ENCODE measurements at places on chromosomes 7 and 10.

DNA sequence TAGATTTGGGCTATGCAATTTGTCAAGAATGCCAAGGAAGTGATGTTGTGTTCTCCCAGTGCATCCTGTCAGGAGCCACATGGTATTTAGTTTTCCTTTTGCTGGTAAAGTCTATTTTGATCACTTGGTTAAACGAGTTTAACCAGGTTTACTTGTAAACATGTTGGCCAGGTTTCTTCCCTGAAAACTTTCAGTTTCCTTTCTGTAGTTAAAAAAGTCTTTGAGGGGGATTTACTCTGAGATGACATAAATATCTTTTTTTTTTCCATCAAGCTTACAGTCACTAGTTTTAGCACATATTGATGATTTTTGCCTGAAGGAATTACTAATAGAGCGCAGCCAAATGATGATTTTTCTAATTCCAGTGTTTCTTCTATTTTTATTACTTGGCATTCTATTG is 320.5 kb downstream of the PHF14 start:
- no peaks in the 10 kb centered on the region for H3K4me1 ChIP-seq
- H3K27ac ChIP-seq = no peak overlapping the region
- DNase-seq = no peak
- H3K4me3 ChIP-seq = no peak overlapping the region

- H3K36me3 ChIP-seq = no peaks in the 10 kb centered on the region
- peak within 1 kb of the TSS; percentile 28 for H3K27ac ChIP-seq
- H3K4me3 ChIP-seq = peak within 1 kb of the TSS; percentile 57
- H3K27me3 ChIP-seq = no peaks in the 10 kb centered on the region
- peak; percentile 77 for DNase-seq
Measured at GRCh38 chr10:11823122-11823988, at the start of gene PROSER2. Gene PROSER2 (plus strand): TSS chr10:11823356. CDS start chr10:11852078, 28,722 bp downstream.

DNA sequence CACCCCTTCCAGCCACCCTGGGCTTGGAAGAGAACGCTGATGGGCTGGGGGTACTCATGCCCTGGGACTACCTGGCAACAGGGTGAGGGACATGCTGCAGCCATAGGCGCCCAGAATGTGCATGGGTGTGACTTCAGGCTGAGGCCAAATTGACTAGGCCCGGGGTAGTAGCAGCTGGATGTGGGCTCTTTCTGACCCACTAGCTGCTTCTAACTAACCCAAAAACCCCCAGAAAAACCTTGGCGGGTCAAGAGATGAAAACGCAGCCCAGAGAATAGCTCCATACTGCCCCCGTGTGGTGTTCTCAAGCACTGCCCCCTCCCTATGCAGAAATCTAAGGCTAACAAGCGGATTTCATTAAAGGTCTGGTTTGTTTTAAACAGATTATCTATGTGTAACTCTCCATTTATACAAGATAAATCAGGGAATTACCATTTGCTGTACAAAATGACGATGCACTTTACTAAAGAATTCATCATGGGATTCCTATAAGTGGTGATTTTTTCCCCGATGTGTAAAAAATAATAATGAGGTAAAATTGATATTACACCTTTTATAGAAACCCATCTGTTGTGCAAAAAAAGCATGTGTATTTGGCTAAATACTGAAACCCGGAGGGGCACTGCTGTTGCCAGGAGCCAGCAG is 4.2 kb downstream of the SMARCD3 start:
- no peaks in the 10 kb centered on the region for H3K27me3 ChIP-seq
- H3K4me1 ChIP-seq = peaks cover 13% of the 10 kb centered on the region
- H3K36me3 ChIP-seq = no peaks in the 10 kb centered on the region
- no peak overlapping the region for H3K4me3 ChIP-seq
- no peak for DNase-seq
- H3K27ac ChIP-seq = no peak overlapping the region

- peak overlapping the region; percentile 69 for H3K4me3 ChIP-seq
- DNase-seq = peak; percentile 98
- H3K27me3 ChIP-seq = no peaks in the 10 kb centered on the region
- H3K27ac ChIP-seq = peak overlapping the region; percentile 100
Measured at GRCh38 chr7:139340037-139340807, 915 bp upstream of the FMC1 start.

- H3K36me3 ChIP-seq = no peaks in the 10 kb centered on the region
- no peak for DNase-seq
- H3K27ac ChIP-seq = no peak overlapping the region
- peaks cover 1% of the 10 kb centered on the region for H3K4me1 ChIP-seq
- no peak overlapping the region for H3K4me3 ChIP-seq
- no peaks in the 10 kb centered on the region for H3K27me3 ChIP-seq
Measured at GRCh38 chr10:22556774-22557173, 157.6 kb downstream of the PIP4K2A start.

GRCh38 chr10:52855546-52856325 is 83.2 kb upstream of the MBL2 start:
- H3K27ac ChIP-seq = no peak overlapping the region
- no peak overlapping the region for H3K4me3 ChIP-seq
- H3K4me1 ChIP-seq = no peaks in the 10 kb centered on the region
- no peaks in the 10 kb centered on the region for H3K27me3 ChIP-seq
- no peaks in the 10 kb centered on the region for H3K36me3 ChIP-seq

DNA sequence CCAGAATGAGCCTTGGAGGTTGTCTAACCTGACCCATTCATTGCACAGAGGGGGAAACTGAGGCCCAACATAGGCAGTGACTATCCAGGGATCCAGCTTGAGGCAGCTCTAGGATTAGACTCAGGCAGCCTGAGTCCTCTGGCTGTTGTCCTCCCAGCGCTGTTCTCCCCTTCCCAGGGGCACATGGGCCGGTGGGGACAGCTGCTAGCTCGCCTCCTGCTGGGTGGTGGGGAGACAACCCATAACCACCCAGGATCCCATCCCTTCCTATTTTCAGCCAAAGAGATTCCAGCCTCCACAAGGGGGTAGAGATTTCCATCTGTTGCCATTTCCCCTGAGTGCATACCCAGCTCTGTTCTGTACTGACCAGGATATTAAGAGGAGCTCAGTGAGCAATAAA is 145.1 kb upstream of the GPR26 start:
- no peaks in the 10 kb centered on the region for H3K4me1 ChIP-seq
- H3K4me3 ChIP-seq = no peak overlapping the region
- no peaks in the 10 kb centered on the region for H3K36me3 ChIP-seq

DNA sequence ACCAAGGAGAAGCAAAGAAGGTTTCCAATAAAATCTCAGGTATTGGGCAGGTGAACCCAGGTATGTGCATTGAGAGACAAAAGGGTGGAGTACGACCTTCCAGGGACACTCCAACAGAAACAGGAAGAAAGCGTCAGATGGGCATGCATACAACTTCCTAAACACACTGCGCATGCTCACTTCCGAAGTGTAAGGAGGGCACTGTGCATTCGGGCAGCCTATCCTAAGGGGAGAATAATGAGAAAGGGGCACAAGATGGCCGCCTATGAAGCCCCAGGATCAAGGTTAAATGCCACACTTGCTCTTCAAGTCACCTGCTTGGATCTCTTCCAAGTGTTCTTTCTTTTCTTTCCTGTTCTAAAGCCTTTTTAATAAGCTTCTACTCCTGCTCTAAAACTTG is 39.4 kb upstream of the PRSS1 start:
- no peaks in the 10 kb centered on the region for H3K27me3 ChIP-seq
- no peaks in the 10 kb centered on the region for H3K4me1 ChIP-seq
- H3K4me3 ChIP-seq = no peak overlapping the region
- H3K27ac ChIP-seq = no peak overlapping the region
- no peaks in the 10 kb centered on the region for H3K36me3 ChIP-seq
- no peak for DNase-seq

DNA sequence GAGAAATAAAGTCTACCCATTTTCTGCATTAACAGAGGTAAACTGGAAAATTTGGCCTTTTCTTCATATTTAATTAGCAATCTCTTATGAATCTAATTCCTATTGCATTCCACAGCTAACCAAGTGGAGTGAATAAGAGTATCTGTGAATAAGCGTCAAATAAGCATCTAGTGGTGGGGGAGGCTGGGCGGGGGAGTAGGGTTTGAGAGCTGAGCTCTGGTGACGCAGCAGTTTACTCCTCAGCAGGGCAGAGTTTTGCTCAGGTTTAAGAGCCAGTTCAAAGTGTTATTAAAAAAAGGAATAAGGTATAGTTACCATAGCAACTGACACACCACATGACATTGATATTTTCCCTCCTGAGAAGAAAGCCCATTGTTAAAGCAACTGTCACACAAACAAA is 1346.8 kb upstream of the CELF2 start:
- no peak overlapping the region for H3K4me3 ChIP-seq
- no peak for DNase-seq
- no peak overlapping the region for H3K27ac ChIP-seq
- H3K36me3 ChIP-seq = no peaks in the 10 kb centered on the region

DNA sequence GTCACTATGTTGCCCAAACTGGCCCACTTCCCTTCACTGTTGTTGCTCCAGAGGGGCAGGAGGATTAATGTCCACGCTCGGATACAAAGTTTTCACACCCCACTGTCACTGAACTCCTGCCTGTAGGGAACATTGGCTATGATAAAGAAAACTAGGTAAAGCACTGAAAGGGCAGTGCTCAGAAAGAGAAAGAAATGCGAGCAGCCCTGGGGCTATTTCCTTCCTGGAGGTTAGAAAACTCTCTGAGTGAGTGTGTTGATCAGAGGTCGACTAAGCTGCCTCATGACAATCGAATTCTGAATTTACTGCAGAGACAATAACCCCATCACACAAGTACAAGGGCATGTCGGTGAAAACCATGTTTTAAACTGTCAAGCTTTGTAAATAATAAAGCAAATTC is 227.2 kb upstream of the PITRM1 start:
- H3K36me3 ChIP-seq = no peaks in the 10 kb centered on the region
- no peaks in the 10 kb centered on the region for H3K27me3 ChIP-seq
- no peak for DNase-seq
- no peaks in the 10 kb centered on the region for H3K4me1 ChIP-seq

DNA sequence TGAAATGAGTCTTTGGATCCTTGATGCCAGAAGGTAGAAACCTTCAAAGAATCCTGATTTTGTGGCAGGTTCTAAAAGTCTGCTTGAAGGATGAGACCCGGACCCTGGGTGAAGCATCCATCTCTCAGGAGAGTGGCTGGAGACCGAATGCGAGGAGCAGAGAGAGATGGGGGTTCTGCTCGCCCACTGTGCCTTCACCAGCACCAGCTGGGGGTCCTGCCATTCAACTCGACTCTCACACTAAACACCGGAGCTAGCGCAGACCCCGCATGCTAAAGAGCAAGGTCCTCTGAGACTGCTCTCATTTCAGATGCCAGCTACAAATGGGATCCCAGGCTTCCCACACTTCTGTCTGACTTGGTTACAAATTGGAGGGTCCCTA is 218.4 kb downstream of the GLRX3 start:
- no peaks in the 10 kb centered on the region for H3K36me3 ChIP-seq
- H3K4me3 ChIP-seq = no peak overlapping the region
- no peak for DNase-seq
- H3K27ac ChIP-seq = no peak overlapping the region

DNA sequence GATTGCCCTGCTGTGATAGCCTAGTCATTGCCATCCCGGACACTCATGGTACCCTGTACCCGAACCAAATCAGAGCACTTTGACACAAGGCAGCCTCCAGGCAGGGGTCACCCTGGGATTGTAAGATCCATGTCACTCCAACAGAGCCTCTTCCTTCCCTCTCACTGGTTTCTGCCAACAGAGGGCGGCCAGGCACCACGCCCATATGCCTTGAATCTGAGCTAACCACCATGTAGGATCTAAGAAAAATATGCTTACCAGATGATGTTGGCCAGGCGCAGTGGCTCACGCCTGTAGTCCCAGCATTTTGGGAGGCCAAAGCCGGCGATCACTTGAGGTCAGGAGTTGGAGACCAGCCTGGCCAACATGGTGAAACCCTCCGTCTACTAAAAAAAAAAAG is 389.2 kb upstream of the KLF6 start:
- H3K27ac ChIP-seq = no peak overlapping the region
- peaks cover 8% of the 10 kb centered on the region for H3K4me1 ChIP-seq
- no peaks in the 10 kb centered on the region for H3K36me3 ChIP-seq
- H3K4me3 ChIP-seq = no peak overlapping the region
- no peaks in the 10 kb centered on the region for H3K27me3 ChIP-seq

- peaks cover 10% of the 10 kb centered on the region for H3K4me1 ChIP-seq
- no peak overlapping the region for H3K27ac ChIP-seq
- H3K36me3 ChIP-seq = no peaks in the 10 kb centered on the region
- no peak for DNase-seq
- no peaks in the 10 kb centered on the region for H3K27me3 ChIP-seq
Measured at GRCh38 chr10:86651021-86651471, 3.3 kb upstream of the OPN4 start.

DNA sequence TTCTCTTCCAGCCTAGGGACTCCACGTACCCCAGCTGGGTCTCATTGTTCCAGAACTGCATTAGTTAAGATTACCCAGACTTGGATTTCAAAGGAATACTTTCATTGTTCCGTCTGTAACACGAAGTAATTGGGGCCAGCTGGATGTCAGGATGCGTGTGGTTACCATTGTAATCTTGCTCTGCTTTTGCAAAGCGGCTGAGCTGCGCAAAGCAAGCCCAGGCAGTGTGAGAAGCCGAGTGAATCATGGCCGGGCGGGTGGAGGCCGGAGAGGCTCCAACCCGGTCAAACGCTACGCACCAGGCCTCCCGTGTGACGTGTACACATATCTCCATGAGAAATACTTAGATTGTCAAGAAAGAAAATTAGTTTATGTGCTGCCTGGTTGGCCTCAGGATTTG is 21.0 kb downstream of the LRRC17 start:
- H3K4me3 ChIP-seq = no peak overlapping the region
- H3K4me1 ChIP-seq = peaks cover 17% of the 10 kb centered on the region
- DNase-seq = peak; percentile 92
- H3K27me3 ChIP-seq = no peaks in the 10 kb centered on the region

DNA sequence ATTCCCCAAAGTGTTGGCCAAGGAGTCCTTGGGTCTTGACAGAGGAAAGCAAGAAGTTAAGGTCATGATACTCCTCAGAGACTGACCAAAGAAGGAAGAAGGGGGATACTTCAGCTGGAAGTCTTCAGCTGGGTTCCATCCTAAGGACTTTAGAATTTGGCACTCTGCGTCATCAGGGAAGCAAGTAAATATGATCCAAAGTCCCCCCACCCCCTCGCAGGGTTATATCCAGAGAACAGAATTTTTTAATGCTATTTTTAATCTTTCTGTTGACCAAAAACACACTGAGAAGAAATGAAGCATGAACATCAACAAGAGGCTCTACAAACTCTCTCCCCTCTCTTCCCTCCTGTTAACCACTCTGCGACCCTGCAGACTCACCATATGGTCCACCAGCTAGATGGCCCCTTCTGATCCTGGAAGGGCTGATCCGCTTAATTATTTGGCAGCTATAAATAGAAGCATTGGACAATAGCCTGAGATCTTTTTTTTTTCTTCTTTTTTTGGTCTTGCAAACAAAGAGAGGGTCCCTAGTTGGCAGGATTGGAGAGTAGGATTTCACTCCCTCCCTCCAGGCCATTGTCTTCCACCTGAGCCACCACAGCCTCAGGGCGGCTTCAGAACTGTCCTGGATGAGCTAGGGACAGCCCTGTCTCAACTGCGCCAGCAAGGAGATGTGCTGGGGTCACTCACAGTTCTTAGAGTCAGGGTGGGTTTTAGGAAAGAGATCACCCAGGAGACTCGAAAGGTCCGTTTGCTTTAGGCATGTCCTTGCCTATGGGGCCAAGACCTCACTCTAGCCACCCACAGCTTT is 196.0 kb downstream of the KCNMA1 start:
- H3K27me3 ChIP-seq = no peaks in the 10 kb centered on the region
- H3K36me3 ChIP-seq = no peaks in the 10 kb centered on the region
- H3K4me1 ChIP-seq = peaks cover 5% of the 10 kb centered on the region
- no peak overlapping the region for H3K4me3 ChIP-seq
- no peak for DNase-seq
- no peak overlapping the region for H3K27ac ChIP-seq

GRCh38 chr10:84783386-84783785 is 455.0 kb downstream of the CCSER2 start:
- H3K4me3 ChIP-seq = no peak overlapping the region
- H3K4me1 ChIP-seq = no peaks in the 10 kb centered on the region
- H3K27ac ChIP-seq = no peak overlapping the region
- no peak for DNase-seq
- no peaks in the 10 kb centered on the region for H3K36me3 ChIP-seq

All from ovary (tissue), 10 donors.